NCI-H510A treated with DMSO at 0.1 percent for 48 hours (cell line): ENCODE measurements at places on chromosomes 12 and 14.

GRCh38 chr12:4833053-4833452 is 76.7 kb upstream of the KCNA1 start:
- DNase-seq = no peak

DNA sequence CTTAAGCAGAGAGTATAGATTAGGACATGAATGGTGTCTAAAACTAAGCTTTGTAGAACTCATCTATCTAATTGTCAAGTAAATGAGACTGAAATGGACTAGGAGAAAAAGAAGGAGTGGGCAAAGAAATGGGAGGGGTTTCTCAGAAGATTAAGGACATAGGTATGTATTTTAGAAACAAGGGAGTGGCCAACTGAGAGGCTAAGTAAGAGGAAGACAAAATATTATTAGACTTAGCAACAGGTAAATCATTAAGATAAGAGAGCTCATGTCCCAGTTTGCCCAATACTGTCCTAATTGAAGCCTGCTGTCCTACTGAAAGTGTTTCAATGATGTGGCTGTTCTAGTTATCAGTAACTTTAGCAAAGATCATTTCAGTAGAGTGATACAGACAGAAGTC is 171.4 kb downstream of the KITLG start:
- DNase-seq = no peak

DNA sequence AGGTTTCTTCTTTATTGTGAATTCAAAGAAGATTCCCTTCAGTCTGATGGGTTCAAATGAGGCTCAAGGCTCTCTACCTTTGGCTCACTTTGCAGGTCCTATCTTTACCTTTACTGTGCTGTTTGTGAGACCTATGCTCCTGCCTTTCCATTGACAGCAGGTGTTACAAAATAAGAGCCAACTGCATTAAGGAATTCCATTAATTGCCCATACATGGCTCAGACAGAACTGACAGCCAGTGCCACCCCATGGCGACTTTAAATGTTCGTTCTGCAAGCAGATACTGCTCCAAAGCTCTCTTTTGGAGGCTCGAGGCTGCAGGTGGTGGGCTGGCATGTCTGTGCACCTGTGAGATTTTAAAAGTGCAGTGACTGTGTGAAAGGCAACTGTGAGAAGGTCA is 44.7 kb downstream of the RBM19 start:
- no peak for DNase-seq

DNA sequence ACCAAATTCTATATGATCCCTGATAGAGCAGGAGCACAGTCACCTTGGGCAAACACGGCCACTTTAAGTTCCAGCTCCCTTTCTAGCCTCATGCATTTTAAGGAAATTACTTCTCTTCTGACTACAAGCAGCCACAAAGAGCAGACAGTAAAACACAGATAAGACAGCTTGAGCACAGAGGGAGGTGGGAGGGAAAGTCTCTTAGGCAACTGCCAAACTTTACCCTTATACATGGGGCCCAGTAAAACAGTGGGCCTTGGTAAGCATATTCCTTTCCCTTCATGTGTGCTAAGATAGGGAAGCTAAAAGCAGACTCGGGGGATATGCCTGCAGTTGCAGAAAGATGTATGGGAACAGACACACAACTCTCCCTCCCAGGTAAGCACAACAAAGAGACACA is 235.9 kb downstream of the CPNE8 start:
- no peak for DNase-seq

GRCh38 chr12:109162551-109162950 is 46.2 kb downstream of the ACACB start:
- DNase-seq = no peak

- no peak for DNase-seq
These were observed 10.1 kb downstream of the TDP1 start for GRCh38 chr14:89965839-89966238.

GRCh38 chr14:72583316-72584272 is 310.3 kb downstream of the DPF3 start:
- no peak for DNase-seq

DNA sequence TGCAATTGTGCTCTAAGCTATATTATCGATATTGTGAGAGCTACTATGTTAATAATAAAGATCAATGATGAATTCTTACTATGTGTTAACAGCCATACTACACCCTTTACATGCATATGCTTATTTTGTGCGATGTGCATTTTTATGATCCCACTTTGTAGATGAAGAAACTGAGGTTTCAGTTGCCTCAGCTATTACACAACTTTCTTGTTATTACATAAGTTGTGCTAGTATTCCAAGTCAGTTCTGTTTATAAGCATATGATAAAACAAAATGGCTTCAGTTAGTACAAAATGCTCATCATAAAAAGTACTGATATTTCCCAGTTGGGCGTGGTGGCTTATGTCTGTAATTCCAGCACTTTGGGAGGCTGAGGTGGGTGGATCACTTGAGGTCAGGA is 471.5 kb upstream of the DCN start:
- no peak for DNase-seq

- DNase-seq = no peak
These were observed 387.5 kb downstream of the BCAT1 start for GRCh38 chr12:24561411-24561871.

DNA sequence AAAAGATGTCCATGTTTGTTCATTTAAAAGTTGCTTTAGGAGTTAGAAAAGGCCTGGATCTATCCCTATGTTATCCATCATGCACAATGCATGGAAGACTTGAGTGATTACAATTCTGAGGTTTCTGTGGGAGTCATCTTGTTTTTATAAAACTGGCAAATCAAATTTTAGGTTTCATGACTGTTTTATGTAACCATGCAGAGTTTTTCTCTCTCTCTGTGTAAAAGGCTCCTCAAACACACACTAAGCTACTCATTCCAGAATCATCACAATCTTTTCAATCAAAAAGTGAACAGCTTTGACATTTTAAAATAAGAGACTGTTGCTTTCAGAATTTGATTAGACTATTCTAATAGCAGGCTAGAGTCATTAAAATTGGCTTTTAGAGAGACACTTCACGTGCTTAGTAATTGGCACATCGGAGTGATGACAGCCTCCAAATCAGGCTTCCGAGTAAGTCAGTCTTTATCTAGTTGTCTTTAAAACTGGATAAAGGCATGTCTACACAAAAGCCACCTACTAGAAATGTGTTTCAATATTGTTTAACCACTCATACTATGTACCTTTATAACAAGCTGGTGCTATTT is 31.9 kb downstream of the PRICKLE1 start:
- DNase-seq = no peak

DNA sequence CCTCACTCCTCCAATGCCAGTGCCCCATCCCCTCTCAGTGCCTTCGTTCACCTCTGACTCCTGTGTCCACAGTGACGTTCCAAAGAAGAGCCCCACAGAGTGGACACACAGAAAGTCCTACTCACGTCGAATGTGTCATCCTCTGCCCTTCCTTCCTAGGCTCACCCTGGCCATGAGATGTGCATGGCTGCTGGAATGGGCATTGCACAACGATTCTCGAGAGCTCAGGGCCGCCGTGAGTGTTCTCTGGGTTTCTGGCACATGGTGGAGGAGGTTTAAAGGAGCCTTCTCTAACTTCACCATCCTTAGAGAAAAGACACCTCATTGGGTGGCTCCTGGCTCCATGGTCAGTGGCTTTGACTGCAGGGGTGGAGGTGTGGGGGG is 12.8 kb upstream of the CEP170B start:
- DNase-seq = no peak

DNA sequence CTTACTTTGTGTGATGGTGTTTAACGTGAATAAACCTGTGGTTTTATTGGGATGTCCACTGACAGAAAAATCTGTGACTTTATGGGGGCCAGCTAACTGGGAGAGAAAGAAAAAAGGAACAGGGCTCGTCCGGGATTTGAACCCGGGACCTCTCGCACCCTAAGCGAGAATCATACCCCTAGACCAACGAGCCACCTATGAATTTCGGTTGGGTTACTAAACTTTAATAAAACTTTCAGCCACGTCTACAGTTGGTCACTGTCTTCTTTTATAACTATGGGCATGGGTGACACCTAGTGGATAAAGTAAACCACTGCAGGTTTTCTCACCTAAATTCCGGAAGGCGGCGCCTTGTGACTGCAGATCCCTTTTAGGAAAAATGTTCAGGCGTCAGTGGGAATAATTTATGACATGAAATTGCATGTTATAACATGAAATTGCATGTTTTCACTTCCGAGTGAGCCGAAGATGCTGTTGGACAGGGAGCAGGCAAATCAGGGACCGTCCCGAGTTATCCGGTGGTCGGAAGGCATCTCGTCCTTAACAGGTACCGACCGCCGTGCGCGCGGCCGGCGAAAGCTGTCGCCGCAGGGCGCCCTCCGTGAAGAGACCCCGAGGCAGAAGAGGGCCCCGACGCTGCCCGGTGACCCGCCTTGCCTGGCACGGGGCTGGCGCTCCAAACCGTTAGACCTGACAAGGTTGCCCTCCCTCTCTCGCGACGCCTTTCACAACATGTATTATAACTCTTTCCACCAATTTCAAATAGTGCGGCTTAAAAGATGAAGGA is 18.2 kb upstream of the RNASE12 start:
- peak; percentile 94 for DNase-seq

DNA sequence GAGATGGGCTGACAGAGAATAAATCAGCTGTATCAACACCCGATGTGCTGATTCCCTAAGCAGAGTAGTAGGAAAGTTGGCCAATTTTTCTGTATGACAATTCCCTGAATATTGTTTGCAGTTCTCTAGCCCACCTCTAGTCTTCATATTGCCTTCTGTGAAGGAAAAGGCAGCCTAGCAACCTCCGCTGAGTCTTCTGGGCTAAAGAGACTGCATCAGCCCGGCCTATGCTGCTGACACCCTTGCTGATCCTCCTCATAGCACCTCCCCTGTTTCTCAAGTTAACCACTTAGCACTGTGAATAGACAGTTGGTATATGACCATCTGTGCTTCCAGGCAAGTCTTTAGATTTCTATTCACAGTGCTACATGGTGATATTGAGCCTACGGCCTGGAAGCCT is 161.1 kb upstream of the EGLN3 start:
- no peak for DNase-seq

DNA sequence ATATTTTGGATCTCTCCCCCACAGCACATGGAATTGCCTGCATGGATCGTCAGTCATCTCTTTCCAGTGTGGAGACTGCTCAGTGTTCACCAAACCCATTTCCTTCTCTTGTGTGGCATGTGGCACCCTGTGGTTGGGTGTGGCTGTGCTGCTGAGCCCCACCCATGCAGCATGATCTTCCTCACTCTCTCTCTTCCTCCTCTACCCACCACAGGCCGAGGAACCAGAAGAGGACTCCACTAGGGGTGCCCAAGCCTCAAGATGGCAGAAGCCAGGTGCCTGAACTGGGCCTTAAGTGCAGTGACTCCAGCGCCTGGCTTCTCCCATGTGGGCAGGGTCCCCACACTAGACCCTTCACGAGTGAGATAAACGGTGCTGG is 66.8 kb upstream of the GPR68 start:
- DNase-seq = no peak

GRCh38 chr12:94525951-94526350 is 66.3 kb upstream of the CEP83 start:
- no peak for DNase-seq

DNA sequence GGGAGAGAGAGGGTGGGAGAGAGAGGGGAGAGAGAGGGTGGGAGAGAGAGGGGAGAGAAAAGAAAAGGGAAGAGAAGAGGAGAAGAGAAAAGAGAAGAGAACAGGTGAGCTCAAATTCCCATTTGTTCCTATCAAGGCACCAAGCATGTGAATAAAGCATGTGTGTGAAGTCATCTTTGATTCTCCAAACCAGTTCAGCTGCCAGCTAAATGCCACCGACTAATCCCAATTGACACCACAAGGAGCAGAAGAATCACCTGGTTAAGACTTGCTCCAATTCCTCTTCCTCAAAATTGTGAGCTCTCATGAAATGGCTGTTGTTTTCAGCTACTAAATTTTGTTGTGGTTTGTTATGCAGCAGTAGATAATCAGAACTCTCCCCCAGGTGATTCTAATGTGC is 188.9 kb downstream of the TMX1 start:
- DNase-seq = no peak

DNA sequence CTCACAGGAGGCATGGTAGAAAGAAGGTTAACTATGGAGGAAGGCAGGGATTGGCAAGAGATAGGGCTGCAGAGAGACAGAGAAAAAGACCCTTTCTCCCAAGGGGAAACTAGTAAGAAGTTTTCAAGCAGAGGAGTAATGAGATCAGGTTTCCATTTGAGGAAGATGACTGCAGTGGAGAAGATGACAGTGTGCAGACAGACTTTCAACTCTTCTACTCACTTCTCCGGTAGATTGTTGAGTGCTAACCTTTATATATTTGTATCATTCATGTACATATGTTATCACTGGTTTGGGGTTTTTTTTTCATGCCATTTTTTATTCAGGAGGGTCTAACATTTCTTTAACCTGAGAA is 5.9 kb upstream of the B3GNT4 start:
- no peak for DNase-seq
